NCI-H1417 (cell line): ENCODE measurements at places on chromosomes 5 and 9.
A peak's percentile ranks its signal among the peaks of the same experiment; 100 is the strongest.

- DNase-seq, result no peak
Measured at GRCh38 chr9:137147793-137148160, 8.8 kb downstream of the GRIN1 start.

GRCh38 chr5:177070536-177071191, 16.1 kb upstream of the FGFR4 start:
- no peak for DNase-seq

- DNase-seq, result no peak
Measured at GRCh38 chr5:65262649-65263059, 219.1 kb downstream of the ADAMTS6 start.

DNA sequence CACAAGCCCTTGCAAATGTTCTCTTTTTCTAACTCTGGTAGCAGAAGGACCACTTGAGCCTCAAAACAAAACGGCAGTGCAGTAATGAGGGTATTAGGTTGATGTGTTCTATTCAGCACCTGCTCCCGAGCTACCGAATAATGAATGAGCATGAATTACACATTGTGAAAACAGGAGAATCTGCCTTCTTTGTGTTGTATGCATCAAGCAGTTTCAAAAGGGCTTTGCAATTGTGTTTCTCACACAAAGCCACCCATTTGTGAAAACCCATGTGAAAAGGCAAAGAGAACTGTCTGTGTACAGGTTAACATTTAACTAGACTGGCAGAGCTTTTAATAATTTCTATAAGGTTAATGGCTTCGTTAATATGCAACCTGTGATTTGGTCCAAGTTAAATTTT, 97.8 kb downstream of the STK32A start:
- peak; percentile 48 for DNase-seq

DNA sequence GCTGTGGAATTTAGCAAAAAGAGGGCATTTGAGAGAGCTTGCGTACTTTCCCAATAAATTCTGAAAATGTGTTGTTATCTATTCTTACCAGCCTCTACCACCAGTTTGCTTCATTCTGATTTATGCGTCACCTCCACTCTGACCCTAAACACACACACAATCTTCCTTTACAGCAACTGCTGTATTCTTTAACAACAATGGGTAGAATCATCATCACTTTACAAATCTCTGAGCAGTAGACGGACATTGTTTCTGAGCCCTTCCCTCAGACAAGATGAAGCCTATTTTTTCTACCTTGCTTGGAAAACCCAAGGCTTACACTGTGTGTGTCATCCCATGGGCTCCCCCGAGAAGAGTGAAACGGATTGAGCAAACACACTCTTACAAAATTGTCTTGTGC, 83.1 kb upstream of the RASA1 start:
- no peak for DNase-seq

- DNase-seq, result peak; percentile 9
Measured at GRCh38 chr5:91266184-91266705, 116.9 kb downstream of the ARRDC3 start.

DNA sequence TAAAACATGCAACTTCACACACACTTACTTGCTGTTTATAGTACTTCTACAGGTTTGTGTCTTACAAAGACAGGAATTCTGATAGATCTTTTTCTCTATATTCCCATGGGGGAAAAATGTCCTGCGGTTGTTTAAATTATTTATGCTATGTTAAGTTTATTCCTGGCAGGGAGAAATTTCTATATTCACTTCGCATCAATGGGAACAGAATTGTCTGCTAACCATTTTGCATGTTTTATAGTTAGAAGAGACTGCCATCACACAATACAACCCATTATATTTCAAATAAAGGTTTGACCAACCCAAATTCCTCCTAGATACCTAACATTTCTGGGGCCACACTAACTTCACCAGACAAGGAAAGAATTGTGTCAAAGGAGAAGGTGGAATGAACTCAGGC, 110.0 kb upstream of the PRR16 start:
- no peak for DNase-seq

DNA sequence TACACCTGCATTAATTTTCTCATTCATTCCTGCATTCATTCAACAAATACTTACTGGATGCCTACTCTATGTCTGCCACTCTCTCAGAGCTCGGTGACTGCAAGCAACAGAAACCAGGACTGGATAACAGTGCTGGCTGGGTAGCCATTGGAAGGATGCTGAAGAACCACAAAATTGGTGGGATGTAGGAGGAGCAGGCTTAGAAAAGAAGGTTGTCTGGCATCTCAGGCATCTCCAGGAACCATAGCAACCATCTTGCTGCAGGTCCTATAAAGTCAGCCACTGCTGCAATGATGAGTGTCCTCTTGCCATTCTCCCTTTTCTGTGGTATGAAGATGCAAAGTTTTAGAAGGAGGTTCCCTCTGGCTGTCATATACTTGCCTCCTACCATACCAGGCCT, 168.6 kb downstream of the FGF18 start:
- no peak for DNase-seq

- DNase-seq, result no peak
Measured at GRCh38 chr5:172235132-172235780, 41.3 kb downstream of the EFCAB9 start.

- no peak for DNase-seq
Measured at GRCh38 chr9:37242089-37242488, 121.7 kb downstream of the ZCCHC7 start.

GRCh38 chr5:56447232-56447631, 214.1 kb upstream of the ANKRD55 start:
- no peak for DNase-seq

- peak; percentile 51 for DNase-seq
Measured at GRCh38 chr5:41127967-41128690, 57.0 kb upstream of the MROH2B start.

- peak; percentile 16 for DNase-seq
Measured at GRCh38 chr9:126965541-126966428, 51.2 kb downstream of the RALGPS1 start.

GRCh38 chr5:168772316-168772961, 193.3 kb upstream of the PANK3 start:
- no peak for DNase-seq

- peak; percentile 28 for DNase-seq
Measured at GRCh38 chr5:140042643-140043507, at the start of gene NRG2. Gene NRG2, minus strand, starts transcription at chr5:140043299.

DNA sequence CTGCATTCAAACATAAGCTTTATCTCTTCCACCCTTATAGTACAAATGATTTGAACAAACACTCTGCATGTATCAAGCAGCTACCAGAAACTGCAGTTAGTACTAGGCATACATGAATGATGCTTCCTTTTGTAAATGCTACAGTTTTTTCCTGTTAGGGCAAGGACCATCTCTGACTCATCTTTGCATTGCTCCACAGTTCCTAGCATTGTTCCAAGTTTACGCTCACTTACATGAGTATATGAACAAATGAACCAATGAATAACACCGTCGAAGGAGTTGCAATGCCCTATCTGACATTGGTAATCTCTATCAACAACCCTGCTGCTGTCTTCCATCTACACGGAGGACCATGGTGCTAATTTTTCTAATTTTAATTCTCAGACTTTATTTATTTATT, 2.1 kb upstream of the ALDH7A1 start:
- no peak for DNase-seq

GRCh38 chr5:149731332-149731616, 1.2 kb downstream of the PPARGC1B start:
- DNase-seq, result no peak

DNA sequence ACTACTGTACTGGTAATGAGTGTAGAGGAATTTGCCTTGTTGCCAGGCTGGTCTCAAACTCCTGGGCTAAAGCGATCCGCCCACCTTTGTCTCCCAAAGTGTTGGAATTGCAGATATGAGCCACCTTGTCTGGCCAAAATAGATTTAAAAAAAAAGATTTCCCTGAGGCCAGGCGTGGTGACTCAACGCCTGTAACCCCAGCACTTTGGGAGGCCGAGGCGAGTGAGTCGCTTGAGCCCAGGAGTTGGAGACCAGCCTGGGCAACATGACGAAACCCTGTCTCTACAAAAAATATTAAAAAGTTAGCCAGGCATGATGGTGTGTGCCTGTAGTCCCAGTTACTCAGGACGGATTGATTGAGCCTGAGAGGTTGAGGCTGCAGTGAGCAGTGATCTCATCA, 62.5 kb downstream of the IPO11 start:
- DNase-seq, result no peak

DNA sequence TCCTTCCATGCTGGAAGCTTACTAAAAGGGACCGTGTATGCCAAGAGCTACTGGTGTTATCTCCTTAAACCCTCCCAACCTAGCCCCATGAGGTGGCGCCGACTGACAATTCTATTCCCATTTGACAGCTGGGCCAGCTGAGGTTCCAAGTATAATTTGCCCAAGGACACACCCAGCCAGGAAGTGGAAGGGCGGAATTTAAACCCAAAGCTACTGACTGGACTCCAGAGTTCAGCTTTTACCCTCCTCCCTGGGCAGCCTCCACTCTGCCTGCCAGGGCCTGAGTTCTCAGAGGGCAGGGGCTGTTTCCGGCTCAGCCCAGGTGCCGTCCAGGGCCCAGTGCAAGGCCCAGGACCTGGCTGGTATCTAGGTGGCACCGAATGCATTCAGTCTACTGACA, 71.8 kb downstream of the C9orf50 start:
- DNase-seq, result no peak

DNA sequence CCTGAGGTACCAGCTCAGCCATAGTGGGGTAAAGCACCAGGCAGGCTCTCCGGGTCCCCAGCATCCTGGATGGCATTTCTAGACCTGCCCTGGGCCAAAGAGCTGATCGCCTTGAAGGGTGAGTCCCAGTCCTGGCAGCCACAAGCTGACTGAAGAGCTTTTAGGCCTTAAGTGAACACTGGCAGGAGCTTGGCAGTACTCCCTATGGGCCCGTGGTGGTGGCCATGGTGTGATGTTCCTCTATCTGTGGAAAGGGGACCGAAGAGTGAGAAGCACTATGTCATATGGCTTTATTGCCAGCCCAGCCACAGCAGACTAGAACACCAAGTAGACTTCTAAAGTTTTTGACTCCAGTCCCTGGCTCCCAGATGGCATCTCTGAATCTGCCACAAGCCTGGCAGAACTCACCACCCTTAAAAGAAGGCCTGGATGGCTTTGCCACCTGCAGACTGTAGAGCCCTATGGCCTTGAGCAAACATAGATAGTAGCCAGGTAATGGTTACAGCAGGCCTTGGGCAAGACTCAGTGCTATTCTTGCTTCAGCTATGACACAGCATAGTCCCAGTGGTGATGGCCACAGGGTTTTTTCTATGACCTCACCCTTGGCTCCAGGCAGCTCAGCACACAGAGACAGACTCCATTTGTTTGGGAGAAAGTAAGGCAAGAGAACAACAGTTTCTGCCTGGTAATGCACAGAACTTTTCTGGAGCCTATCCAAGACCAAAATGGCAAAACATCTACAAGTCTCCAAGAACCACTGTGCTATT, 801.5 kb upstream of the DMAC1 start:
- no peak for DNase-seq

- peak; percentile 11 for DNase-seq
Measured at GRCh38 chr9:128218518-128219389, 15.6 kb downstream of the DNM1 start.

- no peak for DNase-seq
Measured at GRCh38 chr9:101605547-101605946, 10.8 kb upstream of the PPP3R2 start.

GRCh38 chr9:107943901-107944300, 454.3 kb upstream of the KLF4 start:
- DNase-seq, result no peak

GRCh38 chr9:88682431-88682831, 147.5 kb downstream of the NXNL2 start:
- no peak for DNase-seq

DNA sequence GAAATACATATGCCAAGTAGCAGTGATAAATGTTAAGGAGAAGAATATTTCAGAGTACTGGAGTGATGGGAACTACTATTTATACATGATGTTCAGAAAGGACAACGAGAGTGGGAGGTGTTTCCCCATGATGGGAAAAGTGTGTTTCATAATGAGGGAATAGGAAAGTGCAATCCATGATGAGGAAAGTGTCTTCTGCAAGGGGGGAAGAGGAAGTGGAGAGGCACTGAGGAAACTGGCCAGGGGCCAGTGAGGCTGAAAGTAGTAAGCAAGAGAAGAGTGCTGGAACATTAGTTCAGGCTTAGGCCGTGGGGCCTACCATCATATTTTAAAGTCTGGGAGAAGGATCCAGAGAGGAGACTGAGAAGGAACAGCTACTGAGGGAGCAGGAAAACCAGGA, 327.2 kb downstream of the SLF1 start:
- no peak for DNase-seq

GRCh38 chr5:85951707-85952210, 666.0 kb upstream of the COX7C start:
- no peak for DNase-seq

- DNase-seq, result no peak
Measured at GRCh38 chr9:21852754-21853153, 50.3 kb downstream of the MTAP start.

- no peak for DNase-seq
Measured at GRCh38 chr5:25993701-25994100, 1044.7 kb downstream of the CDH9 start.

DNA sequence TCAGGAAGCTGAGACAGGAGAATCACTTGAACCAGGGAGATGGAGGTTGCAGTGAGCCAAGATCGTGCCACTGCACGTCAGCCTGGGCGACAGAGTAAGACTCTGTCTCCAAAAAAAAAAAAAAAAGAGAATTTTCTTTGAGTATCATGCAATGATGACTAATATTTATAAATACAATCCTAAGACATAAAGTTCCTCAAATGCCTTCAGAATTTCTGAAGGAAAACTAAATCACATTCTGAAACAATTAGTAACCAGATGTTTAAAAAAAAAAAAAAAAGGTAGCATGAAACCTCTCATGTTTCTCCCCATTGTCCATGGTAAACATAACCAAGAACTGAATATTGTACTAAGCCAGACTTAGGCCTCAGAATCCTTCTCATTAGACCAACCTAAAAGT, 23.1 kb downstream of the MLLT3 start:
- no peak for DNase-seq

- no peak for DNase-seq
Measured at GRCh38 chr9:112858625-112859147, 32.0 kb downstream of the SLC46A2 start.

- no peak for DNase-seq
Measured at GRCh38 chr5:83919071-83920041, 198.7 kb upstream of the HAPLN1 start.

GRCh38 chr5:82549263-82549662, 271.1 kb upstream of the RPS23 start:
- DNase-seq, result no peak

- DNase-seq, result no peak
Measured at GRCh38 chr5:93461756-93462155, 119.3 kb downstream of the NR2F1-AS1 start.
